ENCODE measurements at places on chromosomes 5 and 9. TPM values are rescaled to one million over a fixed set of nuclear protein-coding genes. Genes with fewer than 3 reads are reported as not detected.

Gene ROPN1L
- 3.1 TPM for total RNA-seq

Gene NTRK2
- 1.8 TPM for total RNA-seq

Gene OLFM1
- total RNA-seq: not detected

Gene SLC6A18
- total RNA-seq: not detected

Gene MARCHF11
- total RNA-seq: not detected

Gene PRSS3
- total RNA-seq: not detected

Gene DROSHA
- total RNA-seq: 80.7 TPM

Gene GFI1B
- total RNA-seq: not detected

Gene PRR16
- total RNA-seq: not detected

Gene TLE1
- 0.75 TPM for total RNA-seq

Gene SLC9A3
- total RNA-seq: 1.4 TPM

Gene S100Z
- 2.2 TPM for total RNA-seq

Gene GTF2H2C
- total RNA-seq: 30.7 TPM

Gene NMUR2
- total RNA-seq: not detected

Gene LCNL1
- 0.67 TPM for total RNA-seq

GRCh38 chr5:143056339-143056704 lies 286.1 kb downstream of the ARHGAP26 start:
- no peak for DNase-seq

GRCh38 chr9:20009606-20010005 lies 220.8 kb upstream of the SLC24A2 start:
- no peak for DNase-seq

DNA sequence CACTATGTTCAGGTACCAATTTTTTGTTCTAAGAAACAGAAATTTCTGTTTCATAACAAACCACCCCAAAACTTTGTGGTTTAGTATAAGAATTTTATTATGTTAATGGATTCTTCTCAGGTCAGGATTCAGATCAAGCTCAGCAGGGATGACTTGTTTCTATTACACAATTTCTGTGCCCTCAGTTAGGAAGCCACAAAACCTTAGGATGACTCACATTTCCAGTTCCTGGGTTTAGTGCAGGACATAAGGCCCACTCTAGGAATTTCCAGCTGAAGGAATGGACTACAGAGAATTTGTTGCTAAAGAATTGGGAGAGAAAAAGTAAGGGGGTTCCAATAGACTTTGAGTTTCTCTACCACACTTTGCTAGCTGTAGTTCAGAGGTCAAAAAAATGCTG lies 629.3 kb downstream of the ANXA1 start:
- no peak for DNase-seq

GRCh38 chr9:76302947-76303550 lies 91.2 kb downstream of the RFK start:
- DNase-seq: peak; percentile 13

GRCh38 chr5:152549709-152550108 lies 144.6 kb upstream of the NMUR2 start:
- DNase-seq: no peak

DNA sequence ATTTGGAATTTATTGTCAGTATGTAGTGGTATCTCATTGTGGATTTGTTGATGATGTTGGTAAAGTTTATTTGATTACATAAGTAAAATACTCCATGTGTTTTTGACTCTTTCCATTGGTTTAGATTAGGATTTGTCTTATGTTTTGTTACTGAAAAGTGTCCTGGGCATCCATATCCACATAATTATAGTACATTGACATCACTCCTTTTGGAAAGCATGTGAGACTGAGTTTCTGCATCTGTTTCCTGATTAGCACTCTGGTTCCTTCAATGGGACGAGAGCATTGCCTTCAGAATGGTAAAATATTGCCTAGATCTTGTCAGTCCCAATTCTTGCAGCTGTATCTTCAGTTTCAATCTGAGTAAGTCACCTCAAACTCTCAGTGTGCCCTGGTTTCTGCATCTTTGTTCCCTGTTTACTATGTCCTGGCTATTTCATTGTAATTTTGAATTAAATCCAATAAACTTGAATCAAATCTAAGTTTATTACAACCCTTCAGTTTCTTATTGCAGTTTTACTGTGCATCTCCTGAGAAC lies 128.1 kb downstream of the FBXO38 start:
- no peak for DNase-seq

DNA sequence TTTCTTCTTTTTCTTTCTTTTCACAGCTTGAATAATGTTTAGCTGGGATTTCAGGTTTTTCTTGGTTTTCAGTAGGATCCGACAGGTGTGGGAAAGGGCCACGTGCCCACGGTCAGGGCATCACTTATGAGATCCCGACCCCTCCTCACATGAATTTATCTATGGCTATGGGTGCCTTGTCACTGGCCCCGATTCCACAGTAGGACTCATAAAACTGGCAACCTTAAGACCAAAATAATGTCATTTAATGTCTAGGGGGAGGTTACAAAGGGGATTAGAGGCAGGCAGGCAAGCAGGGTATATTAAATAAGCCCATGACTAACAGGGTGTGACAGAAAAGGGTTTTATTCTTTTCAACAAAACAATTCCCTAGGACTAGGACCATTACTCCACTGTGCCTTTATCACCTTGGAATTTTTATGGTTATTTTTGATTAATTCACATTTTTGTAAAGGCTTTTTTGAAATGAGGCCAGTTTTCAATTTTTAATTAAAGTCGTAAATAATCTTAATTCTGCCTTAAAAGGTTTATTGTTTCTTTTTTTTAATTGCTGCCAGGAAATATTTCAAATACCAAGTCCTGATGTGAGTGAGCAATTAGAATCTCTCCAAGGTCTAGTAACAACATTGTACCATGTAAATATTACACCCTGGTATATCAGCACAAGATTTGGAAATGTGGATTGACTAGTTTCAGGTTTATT lies 370.4 kb downstream of the GLIS3 start:
- DNase-seq: no peak

DNA sequence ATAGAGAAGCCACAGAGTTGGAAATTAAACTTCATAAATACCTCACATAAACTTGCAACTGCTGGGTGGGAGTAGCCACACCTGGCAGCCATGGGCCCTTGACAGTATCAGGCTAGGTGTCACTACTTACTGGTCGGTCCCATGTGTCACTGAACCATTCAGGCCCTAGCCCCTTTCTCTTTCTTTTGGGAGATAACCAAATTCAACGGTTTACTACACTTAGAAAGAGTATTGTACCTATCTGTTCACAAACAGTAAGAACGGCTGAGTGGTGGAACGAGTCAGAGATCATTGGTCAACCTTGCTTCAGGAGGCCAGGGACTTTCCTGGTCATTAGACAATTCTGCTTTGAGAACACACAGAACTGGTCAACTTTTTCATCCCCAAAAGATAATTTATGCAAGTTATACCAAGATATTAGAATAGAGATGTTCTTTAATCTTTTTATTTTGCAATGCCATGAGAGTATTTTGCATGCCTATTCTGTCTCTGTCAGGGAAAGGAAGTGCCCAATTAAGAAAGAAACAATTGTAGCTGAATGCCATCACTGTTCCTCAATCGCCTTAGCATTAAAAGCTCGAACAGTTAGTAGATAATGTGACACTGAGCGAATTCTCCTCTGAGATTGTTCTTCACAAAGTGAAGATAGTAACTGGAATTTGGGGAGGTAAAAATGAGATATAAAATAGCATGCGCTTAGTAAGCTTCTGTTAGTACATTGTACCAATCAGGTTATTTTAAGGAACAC lies 50.9 kb downstream of the GOLPH3 start:
- DNase-seq: no peak

- no peak for DNase-seq
Observed at GRCh38 chr5:138905541-138905940, 30.4 kb upstream of the LRRTM2 start.

DNA sequence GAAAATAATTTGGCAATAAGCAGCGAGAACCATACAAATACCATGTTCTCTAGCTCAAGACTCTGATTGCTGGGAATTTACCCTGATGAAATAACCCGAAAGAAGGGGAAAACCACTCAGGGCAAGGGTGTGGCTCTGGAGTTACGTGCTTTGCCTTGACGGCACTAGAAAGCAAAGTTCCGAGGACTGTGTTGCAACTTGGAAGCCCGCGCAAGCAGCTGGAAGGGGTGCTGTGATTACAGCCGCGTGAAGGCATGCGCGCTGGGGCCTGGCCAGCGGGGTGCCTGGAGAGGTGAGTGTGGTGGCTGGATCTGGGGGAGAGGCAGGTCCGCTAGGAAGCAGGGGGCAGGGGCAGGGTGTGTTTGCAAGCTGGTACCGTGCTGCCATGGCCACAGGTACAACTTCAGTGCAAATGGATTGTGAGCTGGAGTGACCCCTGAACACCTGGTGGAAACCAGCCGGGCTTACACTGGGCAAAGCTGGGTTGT lies 52.6 kb upstream of the CNOT6 start:
- DNase-seq: no peak

DNA sequence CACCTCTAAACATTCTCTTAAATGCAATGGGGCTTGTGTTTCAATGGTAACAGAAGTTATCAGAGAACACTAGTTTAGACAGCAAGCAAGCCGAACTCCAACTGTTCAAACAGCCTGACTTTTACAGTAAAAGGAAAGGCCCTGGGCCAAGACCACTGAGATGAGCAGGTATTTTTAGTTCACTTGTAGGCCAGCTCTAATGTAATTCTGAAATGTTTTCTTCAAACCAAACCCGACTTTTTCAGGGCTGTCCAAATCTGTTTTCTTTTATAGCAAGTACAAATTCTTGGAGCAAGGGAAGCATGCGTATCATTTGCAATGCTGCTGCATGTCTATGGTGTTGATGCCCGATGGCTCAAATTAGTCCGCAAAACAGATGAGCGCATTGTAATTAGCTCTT lies 192.9 kb downstream of the SLF1 start:
- DNase-seq: no peak

DNA sequence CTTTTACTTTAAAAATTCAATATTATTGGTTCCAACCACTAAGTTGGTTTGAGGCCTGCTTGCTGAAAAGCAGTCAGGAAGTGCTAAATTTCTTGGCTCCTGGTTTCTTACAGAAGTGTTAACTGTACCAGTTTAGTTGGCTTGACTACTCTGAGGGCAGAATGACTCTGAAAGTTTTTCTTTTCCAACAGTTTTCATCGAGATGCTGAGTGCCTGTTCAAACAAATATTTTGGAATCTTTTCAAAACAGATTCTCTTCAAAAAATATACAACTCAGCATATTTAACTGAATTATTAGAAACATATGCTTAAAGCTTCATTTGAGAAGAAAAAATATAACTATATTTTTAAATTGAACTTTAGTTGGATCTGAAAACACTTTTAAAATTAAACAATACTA lies 37.0 kb downstream of the SLC38A9 start:
- no peak for DNase-seq

GRCh38 chr5:83957188-83957587 lies 236.5 kb upstream of the HAPLN1 start:
- no peak for DNase-seq

- DNase-seq: no peak
Observed at GRCh38 chr5:136053336-136054141, 24.8 kb downstream of the TGFBI start.

- peak; percentile 10 for DNase-seq
Observed at GRCh38 chr9:107487521-107488374, 1.8 kb downstream of the KLF4 start.

GRCh38 chr5:95153511-95153910 lies 131.4 kb downstream of the MCTP1 start:
- DNase-seq: no peak

DNA sequence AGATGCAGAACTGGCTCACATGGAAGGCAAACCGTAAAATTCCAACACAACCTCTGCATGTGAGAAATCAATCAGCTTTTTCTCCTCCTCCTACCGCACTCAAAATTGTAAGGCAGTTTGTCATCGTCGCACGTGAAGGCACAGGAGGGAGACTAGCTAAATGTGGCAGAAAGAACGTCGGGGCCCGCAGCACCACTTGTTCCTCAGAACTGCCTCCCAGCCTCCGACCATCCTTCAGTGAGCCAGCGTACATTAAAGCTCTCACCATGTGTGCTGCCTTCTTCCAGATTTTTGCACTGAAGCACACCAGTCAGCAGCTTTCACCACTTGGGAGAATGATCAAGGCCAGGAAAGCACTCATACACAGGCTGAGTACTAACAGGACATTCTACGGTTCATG lies 105.9 kb downstream of the RFX3 start:
- no peak for DNase-seq

GRCh38 chr5:103582364-103582763 lies 19.8 kb upstream of the NUDT12 start:
- peak; percentile 8 for DNase-seq

DNA sequence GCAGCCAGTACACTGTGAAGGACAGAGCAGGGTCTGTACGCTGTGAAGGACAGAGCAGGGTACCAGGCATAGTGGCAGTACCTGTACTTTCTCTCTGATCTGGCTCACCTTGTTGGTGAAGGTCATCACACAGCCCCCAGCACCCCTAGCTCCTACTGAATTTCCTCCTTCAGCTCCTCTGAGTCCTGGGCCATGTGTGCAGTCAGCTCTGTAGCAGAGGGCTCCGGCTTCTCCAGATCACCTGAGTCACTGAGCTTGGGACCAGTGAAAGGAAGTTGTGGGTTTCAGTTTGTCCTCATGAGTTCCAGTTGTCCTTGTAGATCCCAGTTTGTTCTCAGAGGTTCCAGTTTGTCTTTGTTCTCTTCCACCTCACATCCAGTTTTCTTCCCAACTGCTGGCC lies 5.5 kb downstream of the NUDT2 start:
- DNase-seq: no peak

DNA sequence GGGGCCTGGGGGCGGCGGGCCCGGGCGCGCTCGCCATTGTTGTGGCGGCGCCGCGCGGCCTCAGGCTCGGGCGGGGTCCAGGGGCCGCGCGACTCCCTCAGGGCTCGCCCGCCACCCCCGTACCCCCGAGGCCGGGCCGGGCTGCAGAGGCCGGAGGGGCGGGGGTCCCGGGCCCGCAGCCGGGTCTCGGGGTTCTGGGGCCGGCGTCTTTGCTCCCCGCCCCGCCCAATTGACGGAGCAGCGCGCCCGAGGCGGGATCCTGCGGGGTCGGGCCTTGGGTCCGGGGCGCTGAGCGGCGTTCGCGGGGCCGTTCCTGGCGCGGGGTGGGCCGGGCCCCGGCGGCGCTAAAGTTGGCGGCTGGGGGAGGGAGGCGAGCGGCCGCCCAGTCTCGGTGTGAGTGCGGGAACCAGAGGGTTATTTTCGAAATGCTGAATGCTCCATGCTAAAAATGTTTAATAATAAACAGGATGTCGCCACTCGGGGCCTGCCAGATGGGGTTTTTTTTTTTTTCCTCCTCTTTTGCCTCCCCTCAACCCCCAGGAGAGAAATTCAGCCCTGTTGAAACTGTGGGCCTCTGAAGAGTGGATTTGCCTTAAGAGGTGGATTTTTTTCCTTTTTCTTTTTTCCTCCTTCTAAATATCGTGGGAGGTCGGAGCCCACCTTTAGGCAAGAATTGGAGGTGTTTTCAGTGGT lies 724 bp downstream of the PRRC2B start:
- peak; percentile 51 for DNase-seq

- DNase-seq: no peak
Observed at GRCh38 chr9:81896070-81896469, 32.2 kb upstream of the SPATA31D4 start.

- no peak for DNase-seq
Observed at GRCh38 chr9:107637421-107638420, 148.2 kb upstream of the KLF4 start.
